ENCODE measurements at places on chromosomes 6 and 20. TPM values are rescaled to one million over a fixed set of nuclear protein-coding genes. Genes with fewer than 3 reads are reported as not detected.

DNA sequence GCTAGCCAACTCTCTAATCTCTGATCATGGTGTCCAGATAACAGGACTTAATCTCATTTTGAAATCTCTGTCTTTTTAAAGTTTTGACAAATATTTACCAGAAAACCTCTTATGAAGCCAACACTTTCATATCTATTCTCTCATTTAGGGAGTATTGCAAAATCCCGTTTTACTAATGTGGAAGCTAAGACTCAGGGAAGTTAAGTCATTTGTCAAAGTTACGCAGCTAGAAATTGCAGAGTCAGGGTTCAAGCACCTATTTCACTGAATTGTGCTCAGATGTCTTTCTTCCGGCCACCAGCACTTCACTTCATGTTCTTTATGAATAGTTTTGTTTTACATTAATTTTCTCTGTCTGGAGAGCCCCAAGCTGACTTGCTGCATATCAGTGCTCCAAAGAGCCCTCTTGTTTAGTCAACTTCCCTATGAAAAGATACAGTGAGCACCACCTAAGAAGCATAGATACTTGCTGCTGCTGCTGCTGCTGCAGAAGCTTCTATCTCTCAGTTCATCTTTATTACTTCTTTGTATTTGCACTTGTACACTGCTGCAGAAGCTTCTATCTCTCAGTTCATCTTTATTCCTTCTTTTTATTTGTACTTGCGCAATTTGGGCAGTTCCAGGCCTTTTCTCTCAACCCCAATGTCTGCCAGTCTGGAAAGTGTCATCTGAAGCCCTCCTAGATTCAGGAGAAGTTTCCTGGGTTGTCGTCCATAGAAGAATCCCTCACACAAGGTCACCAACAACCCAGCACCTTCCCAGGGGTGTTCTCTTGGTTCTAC, 329.7 kb downstream of the MAFB start:
- H3K4me3 ChIP-seq = no peak overlapping the region
- peaks cover 5% of the 10 kb centered on the region for H3K27me3 ChIP-seq
- DNase-seq = no peak
- H3K36me3 ChIP-seq = no peaks in the 10 kb centered on the region

DNA sequence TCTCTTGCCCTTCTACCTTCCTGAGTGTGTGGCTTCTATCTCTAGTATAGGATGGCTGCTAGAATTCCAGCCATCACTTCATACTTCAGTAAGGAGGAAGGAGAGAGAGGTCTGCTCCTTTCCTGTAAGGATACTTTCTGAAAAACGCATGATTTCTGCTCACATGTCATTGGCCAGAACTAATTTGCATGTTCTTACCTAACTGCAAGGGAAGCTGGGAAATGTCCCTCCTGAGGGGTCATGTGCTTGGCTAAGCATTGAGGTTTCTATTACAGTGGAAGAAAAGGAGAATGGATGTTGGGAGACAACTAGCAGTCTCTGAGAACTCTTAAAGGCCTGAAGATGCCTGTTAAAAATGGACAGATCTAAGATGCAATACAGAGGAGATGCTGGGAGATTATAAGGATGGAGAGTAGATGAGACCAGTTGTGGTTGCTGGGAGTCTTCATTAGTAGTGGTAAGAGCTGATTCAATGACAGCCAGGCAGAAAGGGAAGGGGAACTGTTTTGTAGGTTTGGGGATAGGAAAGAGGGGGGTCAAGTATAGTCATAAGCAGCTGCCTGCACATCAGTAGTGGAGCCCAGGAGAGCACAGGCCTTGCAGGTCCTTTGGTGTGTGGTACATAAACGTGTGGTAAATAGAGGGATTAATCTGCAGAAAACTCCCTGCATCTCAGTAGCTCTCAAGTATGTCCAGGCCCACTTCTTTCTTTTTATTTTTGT, 20.2 kb downstream of the CDS2 start:
- H3K27me3 ChIP-seq = no peaks in the 10 kb centered on the region
- no peak overlapping the region for H3K4me3 ChIP-seq
- no peak for DNase-seq
- H3K27ac ChIP-seq = no peak overlapping the region
- H3K36me3 ChIP-seq = peaks cover 11% of the 10 kb centered on the region

- H3K27ac ChIP-seq = peak overlapping the region; percentile 37
- no peak for DNase-seq
- H3K27me3 ChIP-seq = no peaks in the 10 kb centered on the region
- H3K4me1 ChIP-seq = peaks cover 70% of the 10 kb centered on the region
These were observed 111.6 kb downstream of the RTN4IP1 start for GRCh38 chr6:106517706-106518105.

DNA sequence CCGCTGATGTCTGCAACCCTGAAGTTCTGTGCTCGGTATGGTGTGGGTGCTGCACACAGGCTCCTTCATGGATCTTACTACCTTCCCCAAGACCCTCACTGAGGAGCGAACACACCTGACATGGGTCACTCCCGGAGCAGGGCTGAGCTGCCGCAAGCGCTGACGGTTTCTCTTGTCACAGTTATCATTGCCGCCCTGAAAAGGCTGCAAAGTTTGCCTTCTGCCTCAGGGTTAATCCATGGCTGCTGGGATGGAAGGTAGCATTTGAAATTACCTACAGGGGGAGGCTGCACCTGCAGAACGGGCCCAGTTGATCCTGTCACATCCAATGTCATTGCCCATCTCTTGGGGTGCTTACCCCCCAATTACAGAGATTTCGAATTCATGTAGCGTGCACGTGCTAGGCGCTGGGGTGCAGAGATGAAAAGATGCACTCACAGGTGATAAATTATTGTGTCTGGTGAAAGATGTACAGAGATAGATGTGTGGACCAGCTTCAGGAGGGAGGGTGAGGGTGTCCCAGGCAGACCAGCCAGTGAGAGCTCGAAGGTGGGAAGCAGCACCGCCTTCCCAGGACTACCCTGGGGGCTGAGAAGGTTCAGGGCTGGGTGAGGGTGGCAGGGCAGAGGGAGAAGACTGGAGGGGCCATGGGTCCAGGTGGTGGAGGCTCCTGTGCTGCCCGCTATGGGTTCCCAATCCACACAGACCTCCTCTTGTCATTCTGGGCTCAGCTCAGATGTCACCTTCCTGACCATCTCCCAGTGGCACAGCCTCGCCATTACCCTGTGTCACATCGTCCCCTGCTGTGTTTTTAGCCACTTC, 120.1 kb downstream of the SYCP2 start:
- H3K4me3 ChIP-seq = no peak overlapping the region
- no peaks in the 10 kb centered on the region for H3K36me3 ChIP-seq
- DNase-seq = no peak
- no peaks in the 10 kb centered on the region for H3K27me3 ChIP-seq
- H3K4me1 ChIP-seq = no peaks in the 10 kb centered on the region

DNA sequence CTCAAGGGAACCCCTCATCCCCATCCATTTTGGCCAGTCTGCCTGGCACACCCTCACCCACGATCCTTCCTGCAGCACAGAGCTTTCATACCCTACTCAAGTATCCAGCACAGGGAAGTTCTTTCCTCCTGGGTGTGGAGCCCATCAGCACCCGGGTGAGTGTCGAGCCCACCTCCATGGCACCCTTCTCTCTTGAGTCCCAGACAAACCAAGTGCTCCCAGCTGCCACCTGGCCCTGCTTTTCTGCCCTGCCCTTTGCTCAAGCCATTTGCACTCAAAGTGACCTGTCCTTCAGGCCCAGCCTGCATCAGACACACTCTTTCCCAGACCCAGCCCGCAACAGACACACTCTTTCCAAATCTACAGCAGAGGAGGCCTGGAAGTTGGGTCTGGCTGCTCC, 257.2 kb downstream of the DLL1 start:
- H3K4me3 ChIP-seq = no peak overlapping the region
- no peak for DNase-seq
- H3K27me3 ChIP-seq = no peaks in the 10 kb centered on the region
- H3K36me3 ChIP-seq = no peaks in the 10 kb centered on the region
- no peak overlapping the region for H3K27ac ChIP-seq
- H3K4me1 ChIP-seq = no peaks in the 10 kb centered on the region

GRCh38 chr6:39896701-39897100, 37.6 kb downstream of the MOCS1 start:
- no peak for DNase-seq
- H3K4me3 ChIP-seq = no peak overlapping the region
- no peaks in the 10 kb centered on the region for H3K4me1 ChIP-seq
- no peaks in the 10 kb centered on the region for H3K36me3 ChIP-seq

GRCh38 chr6:111450087-111450486, 32.9 kb downstream of the REV3L start:
- no peak overlapping the region for H3K4me3 ChIP-seq
- H3K4me1 ChIP-seq = peaks cover 2% of the 10 kb centered on the region
- peaks cover 6% of the 10 kb centered on the region for H3K36me3 ChIP-seq
- no peak overlapping the region for H3K27ac ChIP-seq

DNA sequence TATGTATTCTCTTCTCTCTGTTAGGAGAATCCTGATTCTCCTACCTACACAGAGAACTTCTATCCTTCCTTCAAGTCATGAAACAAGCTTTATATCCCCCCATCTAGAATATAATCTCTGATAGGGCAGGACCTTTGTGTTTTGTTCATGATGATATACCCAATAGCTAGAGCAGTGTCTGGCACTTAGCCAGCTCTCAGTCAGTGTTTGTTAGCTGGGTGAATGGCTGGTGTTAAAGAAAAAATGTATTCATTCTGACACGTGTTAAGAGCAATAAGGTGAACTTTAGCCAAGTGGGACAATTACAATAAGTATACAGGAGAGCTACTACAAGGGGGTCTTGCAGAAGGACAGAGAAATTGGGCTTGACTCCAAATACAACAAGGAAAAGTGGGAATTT, 34.3 kb upstream of the TNFRSF21 start:
- peaks cover 19% of the 10 kb centered on the region for H3K27me3 ChIP-seq
- no peak for DNase-seq
- H3K27ac ChIP-seq = no peak overlapping the region
- no peaks in the 10 kb centered on the region for H3K36me3 ChIP-seq

DNA sequence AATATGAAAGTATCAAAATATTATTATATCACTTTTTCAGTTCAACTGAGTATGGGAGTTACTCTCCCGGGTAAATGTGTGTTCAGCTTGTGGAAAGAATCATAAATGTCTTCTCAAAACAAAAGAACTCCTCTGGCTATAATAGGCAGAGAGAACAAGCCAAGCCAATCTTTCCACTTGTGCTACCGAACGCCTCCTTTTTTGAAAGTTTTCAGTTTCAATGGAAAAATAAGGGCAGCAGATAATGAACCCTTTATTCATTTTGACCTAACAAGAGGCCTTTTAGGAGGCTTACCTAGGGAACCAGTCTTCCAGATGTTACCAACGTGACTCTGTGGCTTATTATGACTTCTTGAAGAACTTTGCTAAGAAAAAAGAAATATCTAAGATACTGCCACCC, 67.5 kb downstream of the PDE7B start:
- H3K36me3 ChIP-seq = no peaks in the 10 kb centered on the region
- no peaks in the 10 kb centered on the region for H3K4me1 ChIP-seq
- no peak overlapping the region for H3K27ac ChIP-seq
- DNase-seq = no peak

DNA sequence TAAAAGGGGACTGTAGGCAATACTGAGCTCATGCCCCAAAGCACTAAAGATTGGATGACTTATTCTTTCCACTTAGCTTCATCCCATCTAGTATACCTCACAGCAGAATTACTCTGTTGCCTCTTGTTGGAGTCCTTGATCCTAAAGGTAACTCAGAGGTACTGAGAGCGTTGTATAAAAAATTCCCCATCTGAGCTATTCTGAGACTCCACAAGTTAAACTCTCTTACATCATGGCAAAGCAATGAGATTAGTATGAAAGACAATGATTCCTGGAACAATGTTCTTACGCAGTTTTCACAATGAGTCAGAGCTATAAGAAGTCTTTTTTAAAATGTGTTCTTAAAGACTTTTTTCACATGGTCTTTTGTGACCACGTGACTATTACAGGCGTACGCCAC, 370.1 kb downstream of the ADGRB3 start:
- H3K36me3 ChIP-seq = no peaks in the 10 kb centered on the region
- no peak overlapping the region for H3K27ac ChIP-seq
- H3K4me1 ChIP-seq = no peaks in the 10 kb centered on the region
- no peak for DNase-seq
- H3K27me3 ChIP-seq = no peaks in the 10 kb centered on the region
- no peak overlapping the region for H3K4me3 ChIP-seq

GRCh38 chr6:33716890-33717632, 5.6 kb upstream of the UQCC2 start:
- peaks cover under 1% of the 10 kb centered on the region for H3K4me1 ChIP-seq
- H3K36me3 ChIP-seq = no peaks in the 10 kb centered on the region
- H3K27ac ChIP-seq = no peak overlapping the region
- no peak for DNase-seq
- H3K4me3 ChIP-seq = no peak overlapping the region
- peaks cover 21% of the 10 kb centered on the region for H3K27me3 ChIP-seq

DNA sequence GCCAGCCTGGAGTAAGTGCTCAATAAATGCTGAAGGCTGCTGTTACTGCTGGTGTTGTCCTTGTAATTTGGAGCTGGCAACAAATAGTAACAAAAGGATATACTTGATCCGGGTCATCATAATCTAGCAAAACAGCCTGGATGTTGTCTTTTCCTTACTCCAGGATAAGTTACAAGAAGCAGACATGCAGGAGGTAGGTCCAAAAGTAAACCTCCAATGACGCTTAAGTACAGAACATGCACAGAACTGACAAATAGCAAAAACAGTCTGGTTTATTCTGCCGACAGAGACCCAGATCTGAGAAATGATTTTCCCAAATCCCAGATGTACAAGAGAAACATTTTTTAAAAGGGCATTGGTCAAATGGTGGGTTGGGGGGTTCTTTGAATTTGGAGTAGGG, 93.0 kb upstream of the KCNK16 start:
- no peak overlapping the region for H3K27ac ChIP-seq
- no peaks in the 10 kb centered on the region for H3K4me1 ChIP-seq
- no peaks in the 10 kb centered on the region for H3K36me3 ChIP-seq
- DNase-seq = no peak

GRCh38 chr6:39958947-39959346, 24.7 kb upstream of the MOCS1 start:
- DNase-seq = no peak
- H3K4me1 ChIP-seq = no peaks in the 10 kb centered on the region
- H3K36me3 ChIP-seq = no peaks in the 10 kb centered on the region
- H3K27me3 ChIP-seq = peaks cover 20% of the 10 kb centered on the region
- no peak overlapping the region for H3K27ac ChIP-seq

DNA sequence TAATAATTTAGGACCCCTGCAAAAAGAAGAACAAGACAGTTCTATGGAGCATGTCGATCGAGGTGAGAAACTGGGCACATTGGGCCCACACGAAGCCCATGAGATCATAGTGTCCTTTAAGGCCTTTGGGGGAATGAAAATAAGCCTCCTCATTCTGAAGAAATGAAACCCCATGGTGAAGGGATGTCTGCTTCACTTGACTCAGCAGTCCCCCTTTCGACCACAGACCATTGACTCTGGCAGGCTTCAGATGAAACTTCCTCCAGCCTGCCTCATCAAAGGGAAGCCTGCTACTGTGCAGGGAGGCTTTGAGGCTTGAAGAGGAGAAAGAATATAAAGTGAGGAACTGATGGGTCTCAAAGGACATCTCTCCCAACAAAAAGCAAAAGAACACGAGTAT, 144.2 kb upstream of the FBXL4 start:
- no peak overlapping the region for H3K4me3 ChIP-seq
- no peaks in the 10 kb centered on the region for H3K4me1 ChIP-seq
- H3K36me3 ChIP-seq = no peaks in the 10 kb centered on the region
- no peak for DNase-seq

Gene CLVS2
- total RNA-seq = not detected

Gene AKAP12
- 0.60 TPM for total RNA-seq

Gene OXT
- not detected for total RNA-seq

Gene FAM83B
- total RNA-seq = not detected

Gene PRKN
- 0.94 TPM for total RNA-seq

Gene NOX3
- not detected for total RNA-seq

Gene RIMS4
- total RNA-seq = not detected

Gene BANF2
- not detected for total RNA-seq

Gene DDRGK1
- 46.5 TPM for total RNA-seq

Gene ZNF391
- 3.2 TPM for total RNA-seq

Gene COL21A1
- total RNA-seq = not detected

Data from activated CD4-positive, alpha-beta T cell treated with anti-CD3 and anti-CD28 coated beads, Interleukin-2, amount 10 ng/mL, durations not matched to agents 7 days and 5 days (primary cell).